ENCODE measurements at places on chromosomes 7 and 10.

DNA sequence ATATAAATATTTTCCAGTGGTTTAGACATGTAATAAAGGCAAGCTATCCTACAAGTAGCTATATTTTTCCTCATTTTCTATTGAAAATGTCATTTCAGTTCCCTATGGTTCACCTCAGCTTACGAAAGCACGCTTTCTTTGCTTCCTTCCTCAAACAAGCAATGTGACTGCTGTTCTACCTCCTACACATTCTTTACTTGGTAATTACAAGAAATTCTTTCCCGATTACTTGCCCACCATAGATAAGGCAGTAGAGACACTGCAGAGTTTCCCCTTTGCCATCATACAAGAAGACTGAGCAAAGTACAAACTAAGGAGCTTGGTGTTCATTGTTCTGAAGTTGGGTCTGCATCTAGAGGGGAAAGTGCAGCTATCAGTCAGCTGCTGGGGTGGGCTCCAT is 249.4 kb downstream of the CRPPA start:
- H3K27me3 ChIP-seq, result no peaks in the 10 kb centered on the region
- no peaks in the 10 kb centered on the region for H3K36me3 ChIP-seq
- H3K27ac ChIP-seq, result no peak overlapping the region
- no peak for DNase-seq
- no peak overlapping the region for H3K4me3 ChIP-seq

DNA sequence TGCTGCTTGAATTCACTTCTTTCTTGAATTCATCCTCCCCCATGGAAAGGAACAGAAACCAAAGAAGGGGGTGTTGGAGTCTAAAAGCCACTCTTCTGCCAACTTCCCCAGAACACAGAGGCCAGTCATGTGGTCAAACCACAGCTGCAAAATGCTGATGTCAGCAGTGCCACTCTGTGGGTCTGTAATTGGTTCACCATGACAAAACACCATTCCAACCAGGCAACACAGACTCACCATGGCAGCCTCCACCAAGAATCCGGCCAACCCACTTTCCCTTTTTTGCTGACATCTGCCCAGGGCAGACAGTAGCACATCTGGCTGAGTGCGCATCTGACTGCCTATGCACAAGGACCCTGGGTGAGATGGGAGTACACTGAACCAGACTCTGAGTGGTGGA is 16.8 kb downstream of the OSBPL3 start:
- no peak for DNase-seq
- no peak overlapping the region for H3K4me3 ChIP-seq
- H3K27ac ChIP-seq, result no peak overlapping the region
- peaks cover 7% of the 10 kb centered on the region for H3K4me1 ChIP-seq
- H3K36me3 ChIP-seq, result no peaks in the 10 kb centered on the region

GRCh38 chr10:1054684-1055083 is 1.5 kb upstream of the WDR37 start:
- H3K4me1 ChIP-seq, result peaks cover 2% of the 10 kb centered on the region
- DNase-seq, result no peak
- no peaks in the 10 kb centered on the region for H3K27me3 ChIP-seq
- H3K27ac ChIP-seq, result no peak overlapping the region
- H3K36me3 ChIP-seq, result no peaks in the 10 kb centered on the region

DNA sequence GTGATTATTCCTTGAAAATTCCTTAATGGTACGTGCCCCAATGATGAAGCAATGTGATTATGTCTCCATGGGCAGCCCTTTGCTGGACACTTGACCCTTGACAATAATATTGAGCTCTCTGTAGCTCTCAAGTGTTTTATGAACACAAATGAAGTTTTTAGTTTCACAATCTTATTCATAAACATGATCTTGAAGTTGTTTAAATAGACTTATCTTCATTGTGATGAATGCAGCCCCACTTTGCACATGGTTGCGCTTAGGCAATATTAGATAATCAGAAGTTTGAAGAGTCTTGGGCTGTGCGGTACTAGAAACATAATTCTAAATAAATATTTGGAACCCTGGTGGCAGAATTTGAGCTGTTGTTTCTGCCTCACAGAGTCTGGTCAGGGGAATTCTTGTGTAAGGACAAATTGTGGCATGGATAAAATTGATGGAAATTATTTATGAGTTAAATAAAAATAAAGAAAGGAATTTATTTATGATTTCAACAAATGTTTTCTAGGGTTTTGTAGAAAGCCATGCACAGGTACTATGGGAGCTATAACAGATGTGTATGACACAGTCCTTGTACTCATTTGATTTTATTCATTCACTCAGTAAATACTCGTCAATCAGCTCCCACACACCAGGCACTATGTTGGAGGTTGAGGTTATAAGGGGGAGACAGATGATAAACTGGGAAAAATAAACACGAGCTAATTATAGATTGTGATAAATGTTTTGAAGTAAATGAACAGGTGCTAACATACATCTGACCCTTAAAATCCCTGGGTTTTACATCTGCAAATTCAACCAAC is 217.9 kb downstream of the GALNT17 start:
- H3K36me3 ChIP-seq, result no peaks in the 10 kb centered on the region
- H3K4me1 ChIP-seq, result peaks cover 2% of the 10 kb centered on the region
- DNase-seq, result no peak
- H3K27me3 ChIP-seq, result no peaks in the 10 kb centered on the region

GRCh38 chr7:32591938-32592337 is 96.6 kb downstream of the AVL9 start:
- no peak overlapping the region for H3K4me3 ChIP-seq
- peaks cover 4% of the 10 kb centered on the region for H3K36me3 ChIP-seq
- DNase-seq, result no peak

DNA sequence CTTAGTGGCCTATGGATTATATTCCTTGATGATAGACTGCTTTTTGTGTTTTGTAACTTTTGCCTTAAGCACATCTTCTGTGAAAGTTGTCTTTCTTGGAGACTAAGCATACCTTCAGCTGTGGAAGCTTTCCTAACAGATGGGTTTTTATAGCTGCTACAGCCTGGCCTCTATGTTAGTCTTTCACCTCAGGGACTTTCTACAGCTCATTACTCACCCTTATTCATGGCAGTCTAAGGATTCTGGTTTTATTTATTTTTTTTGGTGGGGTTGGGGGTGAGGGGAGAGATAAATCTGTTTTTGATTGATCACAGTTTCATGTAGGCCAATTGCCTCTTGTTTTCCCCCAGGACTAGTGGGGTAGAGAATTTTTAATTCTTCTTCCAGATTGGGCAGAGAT is 219.9 kb downstream of the DKK1 start:
- H3K27ac ChIP-seq, result no peak overlapping the region
- no peaks in the 10 kb centered on the region for H3K36me3 ChIP-seq
- DNase-seq, result no peak
- no peaks in the 10 kb centered on the region for H3K4me1 ChIP-seq

- H3K4me1 ChIP-seq, result no peaks in the 10 kb centered on the region
- H3K27me3 ChIP-seq, result no peaks in the 10 kb centered on the region
- H3K4me3 ChIP-seq, result no peak overlapping the region
- DNase-seq, result no peak
Measured at GRCh38 chr7:115831371-115831770, 199.2 kb downstream of the TFEC start.

DNA sequence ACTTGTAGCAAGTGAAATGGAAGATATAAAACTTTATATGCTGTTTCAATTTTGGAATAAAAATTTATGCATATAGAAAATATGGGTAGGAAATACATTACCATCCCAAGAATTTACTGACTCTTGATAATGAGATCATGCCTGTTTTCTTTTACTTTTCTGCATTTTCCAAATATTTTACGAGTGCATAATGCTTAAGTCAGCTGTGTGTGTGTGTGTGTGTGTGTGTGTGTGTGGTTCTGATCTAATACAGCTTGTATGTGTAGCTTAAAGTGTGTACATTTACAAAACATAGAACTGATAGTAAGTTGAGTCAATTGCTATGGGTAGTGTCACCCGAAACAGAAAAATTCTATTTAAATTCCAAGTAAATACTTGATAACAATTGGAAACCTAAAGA is 315.9 kb upstream of the LRRN3 start:
- H3K27ac ChIP-seq, result no peak overlapping the region
- H3K27me3 ChIP-seq, result no peaks in the 10 kb centered on the region
- H3K36me3 ChIP-seq, result no peaks in the 10 kb centered on the region

DNA sequence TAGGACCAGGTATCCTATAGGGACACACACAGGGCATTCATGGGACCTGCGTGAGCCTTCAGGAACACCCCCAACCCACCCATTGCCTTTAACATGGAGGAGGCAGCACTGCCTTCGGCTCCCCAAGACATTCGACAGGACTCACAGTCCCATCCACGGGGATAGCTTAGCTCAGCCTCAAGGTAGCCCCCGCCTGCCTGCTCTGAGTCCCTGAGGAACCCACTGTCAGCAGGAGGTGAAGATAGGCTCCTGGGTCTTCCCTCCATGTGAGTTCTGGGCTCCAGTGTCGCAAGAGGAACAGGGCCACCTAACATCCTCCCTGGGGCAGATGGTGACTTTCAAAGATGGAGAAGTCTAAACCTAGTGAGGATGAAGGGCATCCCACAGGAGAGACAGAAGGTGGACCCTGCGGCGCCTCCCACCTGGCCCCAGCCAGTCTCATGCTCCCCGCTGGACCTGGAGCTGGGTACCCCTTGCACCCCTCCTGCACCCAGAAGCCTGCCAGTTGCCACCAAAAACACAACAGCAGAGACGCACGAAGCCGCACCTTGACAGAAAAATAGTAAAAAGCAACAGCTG is 4.9 kb upstream of the ADIRF start:
- no peak overlapping the region for H3K27ac ChIP-seq
- H3K27me3 ChIP-seq, result no peaks in the 10 kb centered on the region
- H3K4me1 ChIP-seq, result peaks cover 13% of the 10 kb centered on the region
- DNase-seq, result no peak
- H3K4me3 ChIP-seq, result no peak overlapping the region

DNA sequence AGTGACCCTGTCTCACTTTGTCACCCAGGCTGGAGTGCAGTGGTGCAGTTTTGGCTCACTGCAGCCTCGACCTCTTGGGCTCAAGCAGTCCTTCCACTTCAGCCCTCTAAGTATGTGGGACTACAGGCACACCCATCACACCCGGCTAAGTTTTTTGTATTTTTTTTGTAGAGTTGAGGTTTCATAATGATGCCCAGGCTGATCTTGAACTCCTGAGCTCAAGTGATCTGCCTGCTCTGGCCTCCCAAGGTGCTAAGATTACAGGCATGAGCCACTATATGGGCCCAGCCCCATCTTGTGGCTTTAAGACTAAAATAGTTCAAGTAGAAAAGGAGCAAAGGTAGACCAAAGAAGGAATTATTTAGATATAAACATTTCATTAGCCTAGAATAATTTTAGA is 65.5 kb downstream of the MLLT10 start:
- no peaks in the 10 kb centered on the region for H3K27me3 ChIP-seq
- no peak overlapping the region for H3K27ac ChIP-seq
- H3K4me1 ChIP-seq, result no peaks in the 10 kb centered on the region
- no peaks in the 10 kb centered on the region for H3K36me3 ChIP-seq

DNA sequence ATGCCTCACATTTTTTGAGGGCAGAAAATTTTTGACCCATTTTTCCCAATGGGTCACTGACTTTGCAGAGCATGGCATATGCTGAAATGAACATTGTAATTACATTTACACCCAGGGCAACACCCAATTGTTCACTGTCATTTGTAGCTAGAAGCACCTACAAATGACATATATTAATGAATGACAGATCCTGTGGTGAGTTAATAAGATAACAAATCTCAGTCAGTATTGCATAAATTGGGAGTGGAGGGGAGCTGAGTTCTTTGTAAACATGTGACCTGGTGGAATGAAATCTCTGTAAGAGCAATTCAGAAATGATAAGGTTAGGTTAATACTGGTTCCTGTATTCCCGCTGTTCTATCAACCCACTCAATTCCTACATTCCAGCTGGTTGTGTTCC is 255.1 kb upstream of the LRRN3 start:
- H3K4me1 ChIP-seq, result no peaks in the 10 kb centered on the region
- no peaks in the 10 kb centered on the region for H3K36me3 ChIP-seq
- no peak overlapping the region for H3K4me3 ChIP-seq
- no peak for DNase-seq

GRCh38 chr7:47538846-47539311 is 43.0 kb downstream of the TNS3 start:
- H3K27me3 ChIP-seq, result no peaks in the 10 kb centered on the region
- no peak overlapping the region for H3K27ac ChIP-seq
- no peak overlapping the region for H3K4me3 ChIP-seq

DNA sequence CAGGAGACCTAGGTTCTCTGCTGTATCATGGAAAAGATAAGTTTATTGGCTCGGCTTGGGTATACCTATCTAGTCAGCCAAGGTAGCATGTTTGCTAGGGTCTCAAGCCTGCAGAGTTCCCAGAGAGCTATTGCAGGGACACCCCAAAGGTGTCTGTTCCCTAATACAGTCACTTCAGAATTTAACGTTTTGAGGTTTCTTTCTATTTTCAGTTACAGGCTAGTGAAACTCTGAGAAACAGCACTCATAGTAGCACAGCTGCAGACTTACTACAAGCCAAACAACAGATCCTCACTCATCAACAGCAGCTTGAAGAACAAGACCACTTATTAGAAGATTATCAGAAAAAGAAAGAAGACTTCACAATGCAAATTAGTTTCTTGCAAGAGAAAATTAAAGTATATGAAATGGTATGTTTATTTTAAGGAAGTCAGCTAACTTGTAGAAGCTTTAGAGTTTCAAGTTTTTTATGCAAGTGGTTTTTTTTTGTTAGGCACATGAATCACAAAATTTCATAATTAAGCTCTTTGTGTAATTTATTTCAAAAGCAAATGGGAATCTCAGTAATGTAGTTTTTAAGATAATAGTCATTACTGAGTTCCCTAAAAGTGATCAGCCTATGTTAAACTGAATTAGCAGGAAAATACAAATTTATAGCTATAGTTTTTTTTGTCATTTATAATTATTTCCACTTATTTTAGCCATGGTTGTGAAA is 54.9 kb downstream of the AKAP9 start:
- no peak overlapping the region for H3K4me3 ChIP-seq
- DNase-seq, result no peak
- no peak overlapping the region for H3K27ac ChIP-seq
- H3K27me3 ChIP-seq, result no peaks in the 10 kb centered on the region

GRCh38 chr7:3274131-3274530 is 26.9 kb upstream of the SDK1 start:
- no peaks in the 10 kb centered on the region for H3K36me3 ChIP-seq
- no peaks in the 10 kb centered on the region for H3K4me1 ChIP-seq
- no peak overlapping the region for H3K4me3 ChIP-seq
- no peak overlapping the region for H3K27ac ChIP-seq
- no peak for DNase-seq

DNA sequence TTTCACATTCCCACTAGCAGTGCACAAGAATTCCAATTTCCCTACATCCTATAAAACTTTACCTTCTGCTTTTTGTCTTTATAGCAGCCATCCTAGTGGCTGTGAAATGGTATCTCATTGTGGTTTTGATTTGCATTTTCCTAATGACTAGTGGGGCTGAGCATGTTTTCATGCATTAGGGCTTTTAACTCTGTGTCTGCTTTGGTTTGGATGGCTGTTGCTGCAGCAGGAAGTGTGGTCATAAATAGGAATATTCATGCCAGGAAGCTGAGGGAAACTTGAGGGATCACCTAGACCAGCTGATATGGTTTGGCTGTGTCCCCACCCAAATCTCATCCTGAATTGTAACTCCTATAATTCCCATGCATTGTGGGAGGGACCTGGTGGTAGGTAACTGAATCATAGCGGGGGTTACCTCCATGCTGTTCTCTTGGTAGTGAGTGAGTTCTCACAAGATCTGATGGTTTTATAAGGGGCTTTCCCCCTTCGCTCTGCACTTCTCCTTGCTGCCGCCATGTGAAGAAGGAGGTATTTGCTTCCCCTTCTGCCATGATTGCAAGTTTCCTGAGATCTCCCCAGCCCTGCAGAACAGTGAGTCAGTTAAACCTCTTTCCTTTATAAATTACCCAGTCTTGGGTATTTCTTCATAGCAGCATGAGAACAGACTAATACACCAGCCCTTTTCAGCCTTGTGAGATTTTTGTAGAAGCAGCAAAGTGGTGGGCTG is 181.8 kb upstream of the PITRM1 start:
- no peak overlapping the region for H3K4me3 ChIP-seq
- H3K36me3 ChIP-seq, result no peaks in the 10 kb centered on the region
- H3K27ac ChIP-seq, result no peak overlapping the region
- DNase-seq, result no peak
- H3K4me1 ChIP-seq, result no peaks in the 10 kb centered on the region
